ENCODE measurements at places on chromosomes 4 and X.

GRCh38 chr4:143626134-143626911, 74.2 kb downstream of the FREM3 start:
- no peak for DNase-seq

GRCh38 chrX:15882704-15883539, 28.3 kb upstream of the AP1S2 start:
- peak; percentile 88 for DNase-seq

DNA sequence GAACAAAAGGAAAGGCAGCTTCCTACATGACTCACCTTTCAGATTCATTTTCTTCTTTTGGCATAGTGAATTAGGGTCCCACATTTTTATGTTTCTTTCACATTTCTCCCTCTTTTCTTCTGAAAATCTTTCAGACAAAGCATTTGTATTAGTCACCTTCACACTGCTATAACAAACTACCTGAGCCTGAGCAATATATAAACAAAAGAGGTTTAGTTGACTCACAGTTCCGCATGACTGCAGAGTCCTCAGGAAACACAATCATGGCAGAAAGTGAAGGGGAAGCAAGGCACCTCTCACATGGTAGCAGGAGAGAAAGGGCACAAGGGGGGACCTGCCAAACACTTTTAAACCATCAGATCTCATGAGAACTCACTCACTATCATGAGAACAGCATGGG, 36.9 kb downstream of the MAGEA9 start:
- peak; percentile 56 for DNase-seq

DNA sequence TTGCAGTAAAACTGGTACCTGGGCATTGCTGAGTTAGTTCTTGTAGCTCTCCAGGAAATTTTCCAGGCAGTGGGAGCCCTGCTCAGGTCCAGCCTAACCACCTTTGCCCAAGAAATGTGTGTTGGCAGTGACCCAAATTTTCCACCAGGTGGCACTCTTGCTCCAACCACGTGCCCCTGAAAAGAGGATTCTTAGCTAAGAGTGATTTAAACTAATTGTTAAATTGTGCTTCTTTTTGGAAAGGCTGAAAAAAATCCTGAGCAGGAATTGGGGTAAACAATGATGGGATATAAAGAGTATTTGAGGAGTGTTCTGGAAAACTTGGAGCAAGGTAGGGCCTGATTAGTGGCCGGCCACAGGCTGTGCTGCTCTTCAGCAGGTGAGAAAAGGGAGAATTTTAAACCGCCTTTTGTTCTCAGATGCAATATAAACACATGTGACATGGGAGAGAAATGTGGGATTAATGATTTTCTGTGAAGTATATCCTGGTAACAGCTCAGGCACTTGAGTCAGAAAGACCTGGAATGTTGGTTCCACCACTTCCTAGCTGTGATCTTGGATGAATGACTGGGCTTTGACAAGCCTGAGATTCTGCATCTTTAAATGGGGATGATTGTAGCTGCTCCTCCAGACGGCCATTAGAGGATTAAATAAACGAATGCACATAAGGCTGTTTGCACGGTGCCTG, 219.6 kb downstream of the PTTG2 start:
- peak; percentile 97 for DNase-seq

GRCh38 chrX:77572322-77572721, 125.1 kb downstream of the FGF16 start:
- DNase-seq = no peak

DNA sequence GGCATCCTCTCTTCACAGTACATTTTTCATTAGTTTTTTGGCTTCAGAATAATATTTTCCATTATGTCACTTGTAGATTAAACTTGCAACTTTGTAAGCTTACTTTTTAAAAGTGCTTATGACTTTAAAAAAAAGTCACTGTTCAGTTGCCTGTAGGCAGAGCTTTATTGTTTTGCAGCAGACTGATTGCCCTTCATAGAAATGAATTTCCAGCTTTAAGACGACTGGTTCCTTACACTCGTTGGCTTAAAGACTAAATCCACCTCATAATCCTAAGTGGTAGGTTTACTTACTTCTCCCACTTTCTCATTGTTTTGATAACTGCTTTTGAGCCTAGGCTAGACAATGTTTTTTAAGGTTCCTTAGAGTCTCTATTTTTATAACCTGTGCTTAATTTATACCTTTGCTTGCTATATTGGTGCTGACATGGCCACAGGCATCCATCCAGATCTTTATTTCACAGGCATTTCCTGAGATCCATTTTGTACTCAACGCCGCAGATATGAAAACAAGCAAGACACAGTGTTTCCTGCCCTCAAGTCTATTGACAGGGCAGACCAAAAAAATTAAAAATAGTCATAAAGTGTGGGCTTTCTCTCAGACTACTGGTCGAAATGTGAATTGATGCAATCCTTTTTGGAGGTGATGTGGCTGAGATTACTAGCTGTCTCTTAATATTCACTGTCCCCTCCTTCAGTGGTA, 12.6 kb upstream of the IL13RA2 start:
- DNase-seq = no peak

GRCh38 chr4:26252349-26253025, 68.3 kb upstream of the RBPJ start:
- peak; percentile 84 for DNase-seq

DNA sequence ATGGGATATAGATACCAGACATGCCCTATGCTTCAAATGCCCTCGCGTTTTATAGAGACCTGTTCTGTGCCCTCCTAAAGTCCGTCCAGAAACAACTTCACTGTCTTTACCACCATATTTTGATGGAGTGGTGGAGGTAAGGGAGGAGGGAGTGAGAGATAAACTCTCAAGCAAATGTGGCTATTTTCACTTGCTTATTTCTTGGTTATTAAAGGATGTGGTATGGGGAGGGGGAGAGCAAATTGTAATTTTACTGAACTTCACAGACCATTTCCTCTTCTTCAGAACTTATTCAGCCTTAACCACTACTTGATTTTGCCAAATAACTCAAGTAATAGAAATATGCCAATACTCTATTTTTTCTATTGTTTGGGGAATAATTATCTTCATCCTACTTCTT, 31.5 kb downstream of the GPR174 start:
- DNase-seq = no peak

GRCh38 chrX:9706421-9706820, 59.2 kb downstream of the GPR143 start:
- no peak for DNase-seq

DNA sequence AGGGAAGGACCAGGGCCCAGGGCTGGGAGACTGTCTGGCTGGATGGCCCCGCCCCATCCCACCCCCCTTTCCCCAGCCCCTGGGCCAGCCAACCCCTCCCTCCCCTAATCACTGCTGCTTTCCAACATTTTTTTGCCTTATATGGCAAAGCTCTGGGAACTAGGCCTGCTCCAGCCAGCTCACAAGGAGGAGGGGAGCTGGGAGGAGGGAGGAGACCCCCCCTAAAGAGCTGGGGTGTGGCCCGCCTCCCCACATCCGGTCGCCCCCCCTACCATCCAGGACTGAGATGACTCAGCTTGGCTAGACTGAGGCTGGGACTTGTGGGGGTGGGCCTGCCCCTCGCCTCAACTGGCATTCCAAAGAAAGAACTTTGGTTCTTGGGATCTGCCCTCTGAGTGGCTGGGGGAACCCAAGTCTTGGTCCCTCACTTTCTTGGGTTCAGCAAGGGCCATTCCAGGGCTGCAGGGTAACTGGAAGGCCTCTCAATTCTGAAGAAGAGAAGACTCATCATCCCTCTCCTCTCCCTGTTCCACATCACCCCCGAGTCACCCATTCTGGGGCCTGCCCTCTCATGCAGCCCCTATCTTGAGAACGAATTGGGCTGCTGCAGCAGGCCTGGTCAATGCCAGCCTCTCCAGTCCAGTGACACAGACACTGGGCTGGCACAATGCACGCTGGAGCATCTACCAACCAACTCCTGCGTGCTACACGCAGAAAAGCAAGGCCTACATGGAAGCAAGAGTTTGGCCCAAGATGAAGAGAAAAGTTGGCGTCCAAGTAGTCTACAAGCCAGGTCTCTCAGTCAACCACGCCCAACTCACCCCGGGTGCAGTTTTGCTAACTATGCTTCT, 4.8 kb downstream of the FLNA start:
- DNase-seq = peak; percentile 93

GRCh38 chr4:117900832-117901231, 133.5 kb upstream of the NDST3 start:
- peak; percentile 54 for DNase-seq

GRCh38 chr4:125765941-125766340, 451.2 kb downstream of the FAT4 start:
- DNase-seq = no peak

- DNase-seq = no peak
These were observed 25.4 kb downstream of the C4orf50 start for GRCh38 chr4:5992828-5993321.

DNA sequence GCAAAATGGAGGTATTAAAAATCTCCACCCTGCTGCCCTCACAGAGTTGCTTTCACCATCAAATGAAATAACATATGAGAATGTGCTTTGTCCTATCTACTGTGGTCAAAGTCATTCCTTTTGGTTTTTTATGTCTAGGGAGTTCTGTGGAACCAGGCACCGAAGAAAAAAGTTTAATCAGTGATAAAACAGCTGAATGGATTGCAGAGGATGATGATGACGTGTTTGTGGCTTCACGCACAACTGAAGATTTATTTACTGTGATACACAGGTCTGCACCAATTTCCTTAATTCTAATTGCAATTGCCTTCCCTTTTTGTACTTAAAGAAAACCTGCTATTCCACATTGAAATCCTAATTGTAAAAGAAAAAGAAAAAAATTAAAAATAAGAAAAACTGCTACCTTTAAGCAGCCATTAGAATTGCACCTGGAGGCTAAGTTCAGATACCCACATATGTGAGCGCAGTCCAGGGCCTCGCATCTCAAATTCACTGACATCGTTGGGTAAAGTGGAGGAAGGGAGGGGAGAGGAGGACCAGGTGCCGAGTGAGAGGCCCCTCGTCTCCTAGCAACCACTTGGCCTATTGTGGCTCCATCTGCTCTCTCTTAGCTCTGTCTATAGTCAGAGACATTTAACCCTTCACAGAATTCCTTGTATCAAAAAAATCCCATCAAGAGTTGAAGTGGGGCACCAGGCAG, 10.5 kb upstream of the RTL5 start:
- no peak for DNase-seq

DNA sequence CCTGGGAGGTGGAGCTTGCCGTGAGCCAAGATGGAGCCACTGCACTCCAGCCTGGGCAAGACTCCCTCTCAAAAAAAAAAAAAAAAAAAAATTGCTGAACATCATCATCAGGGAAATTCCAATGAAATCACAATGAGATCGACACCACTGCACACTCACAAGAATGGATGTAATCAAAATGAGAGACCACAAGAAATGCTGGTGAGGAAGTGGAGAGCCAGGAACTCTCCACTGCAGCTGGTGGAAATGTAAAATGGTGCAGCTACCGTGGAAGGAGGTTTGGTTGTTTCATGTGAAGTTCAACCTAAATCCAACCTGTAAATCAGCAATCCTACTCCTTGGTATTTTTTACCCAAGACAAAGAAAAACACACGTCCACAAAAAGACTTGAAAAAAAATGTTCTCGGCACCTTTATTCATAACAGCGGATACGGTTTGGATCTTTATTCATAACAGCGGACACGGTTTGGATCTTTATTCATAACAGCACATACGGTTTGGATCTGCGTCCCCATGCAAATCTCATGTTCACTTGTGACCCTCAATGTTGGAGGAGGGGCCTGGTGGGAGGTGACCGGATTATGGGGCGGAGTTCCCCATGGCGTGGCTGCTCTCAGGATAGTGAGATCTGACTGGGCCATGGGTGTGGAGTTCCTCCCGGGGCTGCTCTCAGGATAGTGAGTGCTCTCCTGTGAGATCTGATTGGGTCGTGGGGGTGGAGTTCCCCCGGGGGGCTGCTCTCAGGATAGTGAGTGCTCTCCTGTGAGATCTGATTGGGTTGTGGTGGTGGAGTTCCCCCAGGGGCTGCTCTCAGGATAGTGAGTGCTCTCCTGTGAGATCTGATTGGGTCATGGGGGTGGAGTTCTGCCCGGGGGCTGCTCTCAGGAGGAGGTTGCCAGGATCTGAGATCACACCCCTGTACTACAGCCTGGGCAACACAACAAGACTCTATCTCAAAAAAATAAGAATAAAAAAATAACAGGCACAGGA, 7.7 kb downstream of the GAK start:
- DNase-seq = peak; percentile 78

DNA sequence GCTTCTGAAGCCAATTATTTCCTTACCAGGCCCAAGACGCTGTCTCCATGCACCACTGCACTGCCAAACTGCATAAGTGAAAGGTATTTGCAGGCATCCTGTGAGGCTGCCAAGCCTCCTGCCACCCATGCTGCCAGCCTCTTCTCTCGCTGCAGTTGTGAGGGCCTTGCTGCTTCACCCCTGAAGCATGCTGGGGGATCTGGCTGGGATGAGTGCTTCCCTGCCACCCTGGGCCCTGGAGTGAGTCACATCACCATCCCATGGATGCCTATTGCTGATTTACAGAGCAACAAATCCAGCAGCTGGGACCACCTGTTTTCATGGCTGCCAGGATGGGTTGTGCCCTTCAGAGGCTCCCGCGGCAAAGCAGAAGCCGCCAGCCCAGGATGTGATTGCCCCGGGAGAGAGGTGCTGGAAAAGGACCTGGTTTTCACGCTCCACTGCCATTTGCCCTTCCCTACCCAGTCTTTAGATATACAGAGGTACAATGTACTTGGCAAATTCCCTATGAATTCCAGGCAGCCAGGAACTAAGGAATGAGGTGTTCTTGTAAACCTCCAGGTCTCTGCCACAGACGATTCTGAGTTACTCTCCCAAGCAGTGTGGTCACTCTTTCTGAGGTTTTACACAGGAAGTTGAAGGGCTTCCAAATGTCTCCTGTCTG, 41.5 kb upstream of the PTCHD1 start:
- DNase-seq = peak; percentile 87

DNA sequence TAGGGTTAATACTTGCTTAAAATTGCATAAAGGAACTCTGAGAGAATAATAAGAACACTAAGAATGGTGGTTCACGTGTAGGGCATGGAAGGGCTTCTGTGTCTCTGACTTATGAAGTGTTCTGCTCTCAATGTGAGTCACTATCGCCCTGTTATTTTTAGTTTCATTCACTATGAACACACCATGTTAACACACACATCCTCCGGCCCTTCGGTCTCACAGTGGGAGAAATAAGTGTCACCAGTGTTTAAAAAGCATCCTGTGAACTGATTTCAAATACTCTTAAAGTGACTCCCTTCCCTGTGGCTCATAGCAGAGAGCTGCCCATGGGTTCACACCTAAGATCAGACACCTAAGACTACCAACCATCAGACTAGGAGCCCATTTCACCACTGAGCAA, 33.8 kb upstream of the FGFBP2 start:
- no peak for DNase-seq

Data from kidney tubule cell (primary cell).